ENCODE measurements at places on chromosomes 12 and 14. TPM values are rescaled to one million over a fixed set of nuclear protein-coding genes. Genes with fewer than 3 reads are reported as not detected.
A peak's percentile ranks its signal among the peaks of the same experiment; 100 is the strongest.

DNA sequence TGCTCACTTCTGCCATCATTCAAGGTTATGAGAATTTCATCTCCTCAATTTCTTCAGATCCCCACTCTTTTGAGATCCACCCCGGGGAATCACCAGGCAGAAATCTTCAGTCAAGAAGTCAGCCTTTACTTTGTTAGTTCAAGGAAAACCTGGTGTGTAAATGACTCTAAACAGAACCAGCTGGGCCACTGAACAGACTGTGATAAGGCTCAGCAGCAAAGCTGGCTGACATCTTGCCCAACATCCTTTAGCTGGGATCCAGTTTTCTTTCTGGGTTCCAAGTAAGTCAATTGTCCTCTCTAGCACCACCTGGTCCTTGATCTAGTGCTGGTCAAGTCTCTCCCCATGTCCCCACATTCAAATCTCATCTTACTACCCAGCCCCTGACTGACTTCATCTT, 11.6 kb downstream of the CLMN start:
- H3K27ac ChIP-seq, result no peak overlapping the region
- no peaks in the 10 kb centered on the region for H3K36me3 ChIP-seq
- H3K27me3 ChIP-seq, result no peaks in the 10 kb centered on the region
- H3K4me1 ChIP-seq, result no peaks in the 10 kb centered on the region

DNA sequence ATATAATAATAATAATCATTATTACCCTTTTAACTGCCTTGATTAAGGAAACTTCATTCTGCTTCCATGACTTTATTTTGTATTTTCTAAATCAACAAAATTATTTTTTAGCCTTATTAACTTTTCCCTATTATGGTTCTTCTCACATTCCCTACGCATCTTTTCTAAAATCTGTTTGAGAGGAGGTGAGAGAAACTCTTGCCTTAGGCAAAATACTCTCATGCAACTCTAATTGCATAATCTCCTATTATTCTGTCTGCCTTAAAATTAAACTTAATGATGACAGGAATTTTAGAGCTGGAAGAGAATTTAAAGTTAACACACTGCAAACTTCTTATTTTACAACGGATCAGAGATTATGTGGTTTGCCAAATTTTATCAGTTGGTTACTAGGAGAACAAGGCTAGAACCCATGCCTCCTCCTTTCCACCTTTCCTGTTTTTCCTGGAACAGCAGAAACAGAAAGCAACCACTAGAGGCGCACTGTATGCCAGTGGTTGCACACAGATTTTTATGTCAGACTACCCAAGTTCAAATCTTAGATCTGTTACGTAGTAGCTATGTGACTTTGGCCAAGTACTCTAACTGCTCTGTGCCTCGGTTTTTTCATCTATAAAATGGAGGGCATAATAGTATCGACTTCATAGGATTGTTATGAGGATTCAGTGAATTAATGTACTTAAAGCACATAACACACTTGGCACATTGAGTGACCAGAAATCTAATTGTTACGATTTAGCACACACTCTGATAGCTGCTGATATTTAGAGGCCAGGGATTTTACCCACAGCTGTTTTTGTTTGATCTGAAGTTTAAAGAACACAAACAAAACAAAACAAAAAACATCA, 4.3 kb upstream of the BRMS1L start:
- no peaks in the 10 kb centered on the region for H3K36me3 ChIP-seq
- DNase-seq, result no peak
- no peak overlapping the region for H3K4me3 ChIP-seq

GRCh38 chr14:96243785-96244184, 12.2 kb upstream of the BDKRB1 start:
- no peak overlapping the region for H3K4me3 ChIP-seq
- H3K27ac ChIP-seq, result no peak overlapping the region
- no peaks in the 10 kb centered on the region for H3K27me3 ChIP-seq
- no peak for DNase-seq
- H3K36me3 ChIP-seq, result no peaks in the 10 kb centered on the region

DNA sequence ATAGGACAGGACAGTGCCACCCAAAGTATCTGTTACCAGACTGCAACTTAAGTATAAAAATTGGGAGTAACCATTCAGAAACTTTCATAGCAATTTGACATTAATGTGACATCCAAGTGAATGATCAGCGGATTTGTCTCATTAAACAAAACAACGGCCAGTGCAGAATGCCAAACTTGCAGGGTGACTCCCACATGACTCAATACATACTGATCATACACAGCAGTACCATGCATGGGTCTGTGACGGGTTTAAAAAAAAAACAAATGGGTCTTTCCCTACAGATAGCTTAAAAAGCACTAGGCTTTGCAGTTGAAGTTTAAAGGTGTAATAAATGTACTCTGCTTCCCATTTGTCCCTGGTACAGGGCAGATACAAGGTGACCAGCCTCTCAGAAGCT, 116.6 kb downstream of the SLC35F4 start:
- no peak overlapping the region for H3K27ac ChIP-seq
- no peaks in the 10 kb centered on the region for H3K27me3 ChIP-seq
- H3K4me3 ChIP-seq, result no peak overlapping the region
- no peaks in the 10 kb centered on the region for H3K4me1 ChIP-seq
- no peaks in the 10 kb centered on the region for H3K36me3 ChIP-seq

DNA sequence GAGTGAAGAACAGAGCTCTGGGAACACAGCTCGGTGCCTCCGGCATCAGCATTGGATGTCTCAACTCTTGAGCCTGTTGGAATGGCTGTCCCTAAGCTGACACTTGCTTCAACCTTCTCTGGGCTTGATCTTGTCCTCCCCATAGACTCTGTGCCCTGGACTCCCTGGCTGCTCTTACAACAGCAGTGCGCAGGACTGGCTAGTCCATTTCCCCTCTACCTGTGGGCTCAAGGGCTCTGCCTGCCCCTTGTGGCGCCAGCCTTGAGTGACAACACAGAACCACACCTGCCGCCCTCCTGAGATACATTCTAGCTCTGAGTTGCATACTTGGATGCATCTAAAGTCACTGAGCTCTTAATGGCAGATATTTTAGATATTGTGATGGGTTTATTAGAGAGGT, 6.2 kb downstream of the CRADD start:
- H3K27me3 ChIP-seq, result no peaks in the 10 kb centered on the region
- no peak for DNase-seq
- H3K4me1 ChIP-seq, result peaks cover 13% of the 10 kb centered on the region
- H3K36me3 ChIP-seq, result no peaks in the 10 kb centered on the region

GRCh38 chr12:62640910-62641448, 174.4 kb downstream of the MON2 start:
- H3K27me3 ChIP-seq, result no peaks in the 10 kb centered on the region
- no peak overlapping the region for H3K27ac ChIP-seq
- DNase-seq, result no peak
- no peaks in the 10 kb centered on the region for H3K36me3 ChIP-seq

GRCh38 chr14:74575507-74575906, 36.5 kb downstream of the LTBP2 start:
- H3K4me1 ChIP-seq, result peaks cover 2% of the 10 kb centered on the region
- no peak overlapping the region for H3K27ac ChIP-seq
- no peaks in the 10 kb centered on the region for H3K36me3 ChIP-seq

- H3K4me1 ChIP-seq, result no peaks in the 10 kb centered on the region
- no peaks in the 10 kb centered on the region for H3K27me3 ChIP-seq
- no peak overlapping the region for H3K4me3 ChIP-seq
- no peak for DNase-seq
- no peak overlapping the region for H3K27ac ChIP-seq
- H3K36me3 ChIP-seq, result no peaks in the 10 kb centered on the region
Measured at GRCh38 chr12:111129149-111129767, 208.9 kb upstream of the MYL2 start.

DNA sequence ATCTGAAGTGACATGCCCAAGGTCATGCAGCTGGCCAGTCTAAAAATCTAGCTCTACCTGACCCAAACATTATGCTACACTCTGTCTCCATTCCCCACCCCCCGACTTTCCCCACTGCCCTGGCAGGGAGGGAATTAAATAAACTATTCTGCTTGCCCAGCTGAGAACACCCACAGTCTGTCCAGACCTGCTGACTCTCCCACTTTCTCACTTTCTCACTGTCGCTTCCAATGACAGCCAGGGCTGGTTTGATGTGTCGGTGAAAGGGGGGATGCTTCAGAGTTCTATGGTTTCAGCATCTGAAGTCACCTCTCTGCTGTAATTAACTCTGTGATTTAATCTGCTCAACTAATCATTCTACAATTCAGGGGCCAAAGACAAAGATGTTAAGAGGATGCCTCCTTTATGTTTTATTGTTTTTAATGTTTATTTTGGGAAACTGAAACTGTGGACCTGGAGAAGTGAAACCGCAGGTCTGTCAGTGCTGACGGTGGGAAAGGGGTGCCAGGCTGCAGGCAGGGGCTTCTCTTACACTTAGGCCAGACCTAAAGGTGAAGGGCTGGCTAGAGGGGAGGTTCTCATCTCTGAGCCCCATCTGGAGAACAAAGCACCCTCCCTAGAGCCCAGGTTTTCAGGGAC, 8.1 kb upstream of the MSI1 start:
- H3K4me3 ChIP-seq, result no peak overlapping the region
- H3K36me3 ChIP-seq, result no peaks in the 10 kb centered on the region
- no peaks in the 10 kb centered on the region for H3K27me3 ChIP-seq
- no peak for DNase-seq
- no peak overlapping the region for H3K27ac ChIP-seq

- H3K4me3 ChIP-seq, result no peak overlapping the region
- H3K36me3 ChIP-seq, result no peaks in the 10 kb centered on the region
- H3K27me3 ChIP-seq, result no peaks in the 10 kb centered on the region
- H3K4me1 ChIP-seq, result no peaks in the 10 kb centered on the region
Measured at GRCh38 chr14:100778951-100779690, 46.8 kb upstream of the MEG3 start.

GRCh38 chr14:92520102-92521057, 6.8 kb downstream of the RIN3 start:
- H3K36me3 ChIP-seq, result no peaks in the 10 kb centered on the region
- H3K27me3 ChIP-seq, result no peaks in the 10 kb centered on the region

DNA sequence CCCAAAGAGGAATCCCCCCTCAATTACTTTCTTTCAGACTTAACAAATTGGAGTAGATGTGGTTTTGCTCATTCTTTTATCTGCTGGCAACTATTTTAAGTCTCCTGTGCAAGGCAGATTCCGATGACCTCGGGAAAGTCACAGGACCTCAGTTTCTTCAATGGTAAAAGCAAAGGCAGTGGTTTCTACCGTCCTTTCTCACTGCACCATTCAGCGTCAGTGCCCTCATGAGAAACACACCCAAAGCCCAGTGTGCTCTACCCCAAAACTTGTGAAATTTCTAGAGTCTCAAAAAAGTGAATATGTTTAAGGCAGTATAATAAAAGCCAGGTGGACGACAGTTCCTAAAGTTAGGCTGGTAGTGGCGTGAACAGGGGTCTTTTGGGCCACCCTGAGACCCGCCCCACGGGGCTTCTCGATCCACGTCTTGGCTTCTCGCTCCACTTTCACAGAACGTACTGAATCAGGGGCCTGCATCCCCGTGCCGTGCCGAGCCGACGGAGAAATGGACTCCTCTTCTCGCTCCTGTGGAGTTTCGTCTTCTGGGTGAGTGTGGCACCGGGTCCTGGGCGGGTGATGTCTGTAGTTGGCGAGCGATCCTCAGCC, 1.3 kb upstream of the ARHGAP5 start:
- H3K27ac ChIP-seq, result peak overlapping the region; percentile 97
- H3K27me3 ChIP-seq, result no peaks in the 10 kb centered on the region
- H3K4me3 ChIP-seq, result peak overlapping the region; percentile 71
- H3K36me3 ChIP-seq, result no peaks in the 10 kb centered on the region
- peaks cover 6% of the 10 kb centered on the region for H3K4me1 ChIP-seq

- H3K4me1 ChIP-seq, result no peaks in the 10 kb centered on the region
- H3K27me3 ChIP-seq, result no peaks in the 10 kb centered on the region
- H3K4me3 ChIP-seq, result no peak overlapping the region
- no peak overlapping the region for H3K27ac ChIP-seq
Measured at GRCh38 chr12:71169286-71169685, 11.5 kb upstream of the TSPAN8 start.

DNA sequence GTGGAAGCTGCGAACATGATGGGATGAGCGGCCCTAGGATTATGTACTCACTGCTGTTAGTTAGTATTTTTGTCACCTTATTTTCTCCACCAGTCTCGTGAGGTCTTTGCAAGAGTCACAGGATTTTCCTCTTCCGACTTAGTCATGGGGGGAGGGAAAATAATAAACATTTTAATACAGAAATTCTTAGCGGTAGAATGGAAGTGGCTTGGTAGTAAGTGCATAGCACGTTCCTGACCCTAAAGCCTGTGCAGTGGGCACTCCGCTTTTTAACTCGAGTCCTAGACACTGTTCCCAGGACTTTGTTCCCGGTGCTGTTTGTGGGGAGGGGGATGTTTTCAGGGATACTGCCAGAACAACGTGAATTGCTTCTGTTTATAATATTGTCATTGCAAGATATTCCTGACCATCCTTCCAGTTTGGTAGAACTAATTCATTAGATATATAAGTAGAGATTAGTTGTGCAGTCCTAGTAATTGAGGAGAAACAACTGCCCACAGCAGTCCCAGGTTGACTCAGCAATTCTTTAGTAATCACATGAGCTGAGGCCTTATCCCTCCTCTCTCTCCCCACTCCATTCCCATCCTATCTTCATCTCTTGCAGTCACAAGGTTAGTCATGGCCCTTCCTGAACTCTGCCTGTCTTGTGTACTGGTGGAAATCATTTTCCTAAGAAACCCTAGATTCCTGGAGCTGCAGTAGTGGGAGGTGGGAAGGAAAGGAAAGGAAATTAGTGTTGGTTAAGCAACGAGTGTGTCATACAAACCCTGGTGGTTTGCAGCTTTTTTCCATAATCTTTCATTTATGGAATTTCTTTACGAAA, 799 bp downstream of the SLC38A6 start:
- peak overlapping the region; percentile 93 for H3K4me3 ChIP-seq
- no peak for DNase-seq
- no peaks in the 10 kb centered on the region for H3K4me1 ChIP-seq
- H3K27me3 ChIP-seq, result no peaks in the 10 kb centered on the region

DNA sequence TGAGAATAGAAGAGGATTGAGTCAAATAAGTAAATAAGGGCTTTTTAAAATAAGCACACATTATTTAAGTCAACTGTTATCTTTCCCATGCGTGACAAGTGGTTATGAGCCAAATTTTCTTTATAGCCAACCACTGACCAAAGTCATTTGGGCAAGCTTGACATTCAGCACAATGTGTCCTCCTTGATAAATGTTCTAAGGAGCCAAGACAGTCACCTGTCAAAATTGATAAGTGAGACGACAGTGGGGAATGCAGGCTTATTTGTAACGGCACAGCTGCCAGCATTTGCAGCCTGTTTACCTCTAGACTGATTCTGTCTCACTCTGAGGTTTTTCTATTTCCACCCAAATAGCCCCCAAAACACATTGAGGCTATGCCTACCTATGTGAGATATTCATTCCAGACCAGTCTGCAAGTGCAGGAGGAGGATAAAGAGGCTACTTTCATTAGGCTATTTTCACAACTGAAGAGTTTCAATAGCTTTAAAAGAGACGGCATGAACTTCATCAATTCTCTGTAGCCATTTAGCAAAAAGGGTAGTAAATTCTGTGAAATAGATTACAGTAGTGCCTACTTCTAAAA, 339.5 kb downstream of the PDZRN4 start:
- DNase-seq, result no peak
- H3K36me3 ChIP-seq, result no peaks in the 10 kb centered on the region
- no peak overlapping the region for H3K4me3 ChIP-seq
- no peaks in the 10 kb centered on the region for H3K4me1 ChIP-seq
- H3K27ac ChIP-seq, result no peak overlapping the region

GRCh38 chr14:63435838-63436237, 107.3 kb downstream of the PPP2R5E start:
- no peaks in the 10 kb centered on the region for H3K27me3 ChIP-seq
- peak overlapping the region; percentile 75 for H3K27ac ChIP-seq
- H3K4me1 ChIP-seq, result peaks cover 7% of the 10 kb centered on the region
- no peaks in the 10 kb centered on the region for H3K36me3 ChIP-seq
- peak; percentile 63 for DNase-seq
- no peak overlapping the region for H3K4me3 ChIP-seq

IL22 gene
- not detected for total RNA-seq

KRT82 gene
- total RNA-seq, result not detected

CEP170B gene
- total RNA-seq, result 9.0 TPM

GLT1D1 gene
- 0.26 TPM for total RNA-seq

ZDHHC22 gene
- not detected for total RNA-seq

CCNB1IP1 gene
- 59.1 TPM for total RNA-seq

ASIC1 gene
- total RNA-seq, result 5.6 TPM
